D341Med (cell line): ENCODE measurements at places on chromosomes 13 and 19.
A peak's percentile ranks its signal among the peaks of the same experiment; 100 is the strongest.

- no peak for DNase-seq
Measured at GRCh38 chr13:107838588-107839161, 376.7 kb downstream of the LIG4 start.

- DNase-seq = no peak
Measured at GRCh38 chr13:111292710-111293485, 27.5 kb upstream of the TEX29 start.

DNA sequence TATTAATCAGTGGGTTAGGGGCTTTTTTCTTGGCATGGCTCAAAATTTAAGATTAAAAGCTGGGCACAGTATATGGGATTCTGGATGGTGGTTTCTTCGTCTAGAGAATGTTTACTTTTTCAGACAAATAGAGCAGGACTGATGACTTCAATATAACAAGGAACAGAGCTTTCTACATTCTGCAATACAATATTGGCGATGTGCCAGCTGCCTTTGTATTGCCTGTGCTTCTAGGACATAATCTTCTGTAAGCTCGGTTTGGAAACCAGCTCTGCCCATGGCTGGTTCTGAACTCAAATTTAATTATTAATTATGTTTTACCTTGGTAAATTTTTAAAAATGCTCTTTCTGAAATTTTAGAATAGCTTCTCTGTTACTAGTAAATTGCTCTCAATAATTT lies 139.1 kb upstream of the TRPC4 start:
- DNase-seq = no peak

DNA sequence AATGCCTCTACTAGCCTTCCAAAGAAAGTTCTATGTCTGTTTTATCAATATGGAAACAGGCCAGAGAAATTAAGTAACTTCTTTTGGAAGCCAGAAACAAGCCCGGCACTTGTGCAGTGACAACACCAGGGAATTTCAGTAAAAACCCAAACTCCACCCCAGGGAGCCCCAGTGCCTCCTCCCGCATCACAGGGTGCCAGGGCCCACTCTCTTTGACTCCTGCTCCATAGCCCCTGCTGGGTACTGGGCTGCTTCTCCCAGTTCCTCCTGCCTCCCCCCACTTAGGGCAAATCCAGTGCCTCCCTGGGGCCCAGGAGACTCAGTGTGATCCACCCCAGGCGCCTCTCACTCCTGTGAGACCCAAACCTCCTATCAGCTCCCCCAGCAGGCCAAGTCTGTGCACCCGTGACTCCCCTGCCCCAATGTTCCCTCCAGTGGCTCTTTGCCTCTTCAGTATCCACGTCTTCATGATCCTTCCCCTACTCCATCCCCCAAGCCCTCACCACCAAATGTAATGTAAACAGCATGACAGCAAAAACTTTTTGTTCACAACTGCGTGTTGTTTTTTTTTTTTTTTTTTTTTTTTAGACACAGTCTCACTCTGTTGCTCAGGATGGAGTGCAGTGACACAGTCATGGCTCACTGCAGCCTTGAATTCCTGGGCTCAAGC lies 2.3 kb upstream of the FFAR3 start:
- DNase-seq = no peak

DNA sequence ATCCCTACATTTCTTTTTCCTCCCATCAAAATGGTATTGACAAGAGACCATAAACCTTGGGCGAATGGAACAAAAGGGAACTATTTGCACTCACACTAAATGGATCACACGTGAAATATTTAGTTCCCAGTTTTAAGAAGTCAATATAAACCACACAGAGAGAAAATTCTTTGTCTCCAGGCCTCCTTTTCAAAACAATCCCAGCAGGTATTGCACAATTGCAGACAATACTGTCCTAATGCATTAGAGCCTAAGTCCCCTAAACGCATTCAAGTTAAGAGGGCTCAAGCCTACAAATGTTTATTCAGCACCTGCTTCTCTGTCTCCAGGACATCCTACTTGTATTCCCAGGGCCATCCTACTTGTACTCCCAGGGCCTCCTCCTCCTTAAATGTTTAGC lies 1.3 kb upstream of the B3GLCT start:
- no peak for DNase-seq

GRCh38 chr13:27288392-27288791 lies 17.8 kb downstream of the RASL11A start:
- no peak for DNase-seq

GRCh38 chr19:47485210-47485609 lies 1.2 kb upstream of the KPTN start:
- DNase-seq = no peak

- no peak for DNase-seq
Measured at GRCh38 chr13:30873499-30873898, 32.6 kb upstream of the MEDAG start.

DNA sequence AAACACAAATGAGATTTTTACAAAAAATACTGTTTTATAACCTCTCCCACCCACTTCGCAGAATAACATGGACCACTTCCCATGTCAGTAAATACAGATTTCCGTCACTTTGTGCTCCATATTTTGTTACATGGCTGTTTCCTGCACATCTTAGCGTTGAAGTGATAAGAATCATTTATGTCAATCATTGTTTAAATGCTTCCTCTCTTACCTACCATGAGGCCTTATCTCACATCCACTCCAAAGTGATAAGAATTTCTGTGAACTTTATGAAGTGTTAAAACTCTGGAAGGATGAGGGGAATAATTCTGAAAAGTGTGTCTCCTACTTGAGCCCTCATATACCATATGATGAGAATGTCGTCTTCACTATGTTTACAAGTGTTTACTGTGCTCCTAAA lies 36.6 kb upstream of the IL17D start:
- no peak for DNase-seq

- DNase-seq = no peak
Measured at GRCh38 chr19:41233748-41234240, 14.8 kb downstream of the AXL start.

DNA sequence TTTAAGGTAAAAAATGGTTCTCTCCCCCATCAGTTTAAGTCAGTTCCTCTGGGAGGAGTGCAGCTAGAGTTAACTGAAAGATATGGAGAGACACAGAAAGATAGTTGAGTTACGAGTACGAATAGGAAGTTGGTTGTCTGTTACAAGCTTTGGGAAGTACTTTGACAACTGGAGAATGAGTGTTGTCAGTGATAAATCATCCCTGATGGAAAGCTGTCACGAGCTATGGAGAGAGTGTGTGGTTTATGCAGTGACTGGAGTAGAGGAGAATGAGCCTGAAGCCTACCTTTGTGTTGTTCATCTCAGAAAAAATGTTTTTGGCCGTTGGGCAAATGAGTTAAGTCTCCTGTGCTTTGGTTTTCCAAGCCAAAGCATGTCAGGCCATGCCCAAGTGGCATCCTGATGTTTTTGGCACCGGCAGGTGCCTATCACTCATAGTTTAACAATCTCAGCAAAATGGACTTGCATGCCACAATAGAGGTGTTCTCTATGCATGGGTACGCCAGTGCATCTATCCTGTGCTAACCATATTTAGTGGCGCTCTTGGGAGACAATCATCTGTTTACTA lies 350.2 kb downstream of the IRS2 start:
- DNase-seq = no peak

DNA sequence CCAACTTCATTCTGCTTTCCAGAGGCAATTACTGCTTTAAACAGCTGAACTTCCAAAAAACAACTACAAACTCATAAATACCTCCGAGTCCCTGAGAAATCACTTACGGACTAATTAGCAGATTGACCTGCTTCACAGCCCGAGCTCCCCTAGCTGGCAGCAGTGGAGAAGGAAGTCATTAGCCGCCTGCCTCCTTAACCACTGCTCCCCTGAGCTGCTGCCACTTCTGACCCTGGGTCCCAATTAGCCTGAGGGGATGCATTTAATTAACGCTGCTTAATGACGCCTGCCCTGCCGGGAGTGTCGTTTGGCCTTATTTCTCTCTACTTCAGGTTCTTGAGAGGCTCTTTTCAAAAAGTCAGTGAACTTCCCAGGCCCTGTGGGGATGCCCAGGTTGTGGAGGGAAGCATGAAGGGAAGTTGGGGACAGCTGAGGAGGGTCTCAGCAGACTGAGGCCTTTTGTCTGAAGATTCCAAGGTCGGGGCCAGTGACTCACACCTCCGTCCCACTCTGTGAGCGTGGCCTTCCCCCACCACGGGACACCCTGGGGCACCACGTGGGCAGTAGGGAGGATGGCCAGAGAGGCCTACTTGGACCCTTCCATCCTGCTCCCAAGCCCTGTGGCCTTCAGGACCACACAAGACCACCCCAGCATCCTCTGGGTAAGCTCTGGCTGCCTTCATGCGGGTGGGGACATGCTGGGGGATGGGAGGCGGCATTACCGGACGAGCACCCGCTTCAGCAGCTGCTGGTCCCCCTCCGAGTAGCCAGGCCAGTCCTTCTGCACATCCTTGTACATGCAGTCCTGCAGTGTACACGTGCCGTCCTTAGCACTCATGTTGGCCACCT lies 19.8 kb upstream of the ISYNA1 start:
- DNase-seq = no peak

DNA sequence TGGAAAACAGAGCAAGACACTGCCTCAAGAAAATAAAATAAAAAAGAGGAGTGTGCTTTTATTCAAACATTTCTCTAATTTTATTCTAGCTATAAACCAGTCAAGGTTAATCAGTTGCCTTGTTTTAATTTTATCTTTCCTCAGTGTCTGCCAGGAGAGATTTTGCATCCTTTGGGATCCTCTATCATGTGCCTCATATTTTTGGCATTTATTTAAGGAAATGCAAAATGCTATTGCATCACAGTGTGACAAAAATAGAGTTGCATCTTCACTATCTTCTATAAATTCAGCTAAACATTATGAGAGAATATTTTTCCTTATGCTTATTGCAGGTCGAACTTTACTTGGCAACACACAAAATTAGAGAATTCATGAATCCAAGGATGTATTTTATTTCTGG lies 639.0 kb upstream of the KLF12 start:
- DNase-seq = no peak

GRCh38 chr13:85661675-85662074 lies 137.5 kb downstream of the SLITRK6 start:
- no peak for DNase-seq

GRCh38 chr13:38309397-38309796 lies 40.3 kb upstream of the UFM1 start:
- DNase-seq = no peak

DNA sequence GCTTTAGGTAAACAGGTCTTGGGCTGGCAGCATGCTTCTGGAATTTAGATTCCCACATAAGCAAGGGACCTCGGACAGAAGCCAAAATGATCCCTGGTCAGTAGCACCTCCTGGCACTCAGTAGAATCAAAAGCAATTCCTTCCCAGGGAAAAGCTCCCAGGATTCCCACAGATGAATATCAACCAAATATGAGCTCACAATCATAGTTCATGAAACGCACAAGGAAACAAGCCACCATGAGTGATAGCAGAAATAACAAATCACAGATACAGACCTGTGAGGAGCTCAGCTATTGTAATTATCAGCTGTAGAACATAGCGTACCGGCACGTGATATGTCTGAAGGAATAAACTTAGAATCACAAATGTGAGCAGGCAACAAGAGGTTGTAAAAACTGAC lies 21.8 kb upstream of the PLAUR start:
- DNase-seq = no peak

GRCh38 chr13:57724486-57725272 lies 93.1 kb downstream of the PCDH17 start:
- no peak for DNase-seq

DNA sequence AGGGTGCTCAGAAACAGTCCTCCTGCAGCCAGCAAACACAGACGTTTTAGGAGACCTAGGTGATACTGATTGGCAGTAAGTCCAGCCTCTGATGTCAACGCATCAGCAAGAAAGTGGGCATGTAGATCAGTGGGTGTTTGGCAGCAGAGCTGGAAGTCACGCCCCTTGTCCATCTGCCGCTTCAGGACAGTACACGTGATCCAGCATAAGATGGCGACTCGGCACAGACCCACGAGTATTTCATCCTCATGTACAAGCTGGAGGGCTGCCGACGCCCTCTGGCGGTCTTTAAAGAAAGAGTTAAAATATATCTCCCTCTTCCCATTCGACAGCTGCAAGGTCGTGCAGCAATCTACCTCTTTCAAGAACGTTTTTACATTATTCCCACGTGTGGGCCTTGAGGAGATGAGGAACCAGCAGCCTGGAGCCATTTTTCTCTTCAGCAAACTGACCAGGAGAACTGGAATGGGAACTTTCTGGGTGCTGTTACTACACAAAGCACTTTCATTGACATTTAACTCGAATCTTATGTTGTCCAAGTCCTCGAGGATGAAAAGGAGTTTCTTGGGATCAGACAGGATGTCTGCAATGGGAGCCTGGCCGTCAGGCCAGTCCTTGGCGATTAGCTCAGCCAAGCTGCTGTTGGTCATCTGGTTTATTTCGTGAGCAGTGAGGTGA lies 22.3 kb downstream of the NLRP11 start:
- peak; percentile 90 for DNase-seq

GRCh38 chr19:15759962-15760565 lies 22.3 kb downstream of the OR10H3 start:
- DNase-seq = peak; percentile 50

DNA sequence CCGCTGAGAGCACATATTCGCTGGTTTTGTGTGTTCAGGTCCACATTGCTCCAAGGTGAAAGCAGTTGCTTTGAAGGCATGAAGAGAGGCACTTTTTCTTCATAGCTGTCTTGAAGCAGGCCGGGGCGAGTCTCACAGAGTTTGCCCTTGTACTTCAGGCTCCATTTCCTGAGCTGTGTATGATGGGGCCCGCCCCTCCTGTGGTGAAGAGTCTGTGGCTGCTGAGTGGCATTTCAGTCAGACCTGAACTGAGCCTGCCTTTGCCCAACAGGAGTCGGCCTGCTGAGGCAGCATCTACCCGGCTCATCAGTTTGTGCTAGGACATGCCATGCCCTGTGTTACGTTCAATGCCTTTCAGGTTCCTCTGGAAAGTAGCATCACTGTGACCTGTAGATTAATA lies 44.4 kb upstream of the C1QTNF9 start:
- no peak for DNase-seq

DNA sequence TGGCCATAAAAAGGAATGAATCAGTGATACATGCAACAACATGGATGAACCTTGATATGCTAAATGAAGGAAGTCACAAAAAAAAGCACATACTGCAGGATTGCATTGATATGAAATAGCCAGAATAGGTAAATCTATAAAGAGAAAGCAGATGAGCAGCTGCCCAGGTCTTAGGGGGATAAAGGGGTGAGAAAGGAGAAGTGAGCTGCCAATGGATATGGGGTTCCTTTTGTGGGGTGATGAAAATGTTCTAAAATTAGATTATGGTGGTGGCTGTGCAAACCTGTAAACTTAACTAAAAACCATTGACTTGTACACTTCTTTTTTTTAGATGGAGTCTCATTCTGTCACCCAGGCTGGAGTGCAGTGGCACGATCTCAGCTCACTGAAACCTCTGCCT lies 12.1 kb downstream of the HAS1 start:
- DNase-seq = no peak

DNA sequence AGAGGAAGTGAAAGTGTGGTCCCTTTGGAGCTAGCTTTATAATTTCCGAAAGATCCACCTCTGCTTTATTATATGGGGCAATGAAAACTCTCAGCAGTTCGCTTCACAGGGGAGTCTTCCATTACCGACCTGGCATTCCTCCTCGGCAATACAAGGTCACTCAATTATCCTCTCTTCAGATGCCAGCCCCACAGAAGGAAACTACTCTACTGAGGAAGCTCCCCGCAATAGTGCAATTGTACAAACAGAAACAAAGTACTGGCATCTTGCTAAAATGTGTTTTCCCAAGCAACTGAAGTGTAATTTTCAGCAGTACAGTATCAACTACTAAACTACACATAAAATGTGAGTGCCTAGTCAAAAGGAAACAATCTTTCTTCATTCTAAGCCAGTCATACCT lies 702.0 kb downstream of the PCDH9 start:
- DNase-seq = no peak

- no peak for DNase-seq
Measured at GRCh38 chr19:27966390-27966816, 1246.5 kb downstream of the UQCRFS1 start.
